ENCODE measurements at places on chromosomes 3 and 15.

DNA sequence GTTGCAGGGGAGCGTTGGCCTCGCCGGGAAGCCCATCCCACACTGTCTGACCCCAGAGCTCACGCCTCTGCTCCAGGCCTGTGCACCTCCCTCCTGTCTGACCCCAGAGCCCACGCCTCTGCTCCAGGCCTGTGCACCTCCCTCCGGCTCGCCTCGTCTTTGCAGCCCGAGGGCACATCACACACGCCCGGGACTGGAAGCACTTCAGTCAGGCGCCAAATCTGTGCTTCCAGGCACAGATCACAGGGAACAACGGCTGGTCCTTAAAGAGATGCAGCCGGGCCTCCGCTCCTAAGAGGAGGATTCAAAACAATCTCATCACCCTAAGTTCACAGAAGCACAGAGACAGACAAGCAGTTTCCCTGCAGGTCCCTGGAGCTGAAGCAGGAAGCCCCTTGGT, 103.0 kb upstream of the RPL32 start:
- DNase-seq, result no peak

GRCh38 chr15:99504823-99505551, 60.8 kb upstream of the MEF2A start:
- DNase-seq, result no peak

GRCh38 chr3:53240989-53241972, 14.5 kb downstream of the TKT start:
- peak; percentile 50 for DNase-seq

DNA sequence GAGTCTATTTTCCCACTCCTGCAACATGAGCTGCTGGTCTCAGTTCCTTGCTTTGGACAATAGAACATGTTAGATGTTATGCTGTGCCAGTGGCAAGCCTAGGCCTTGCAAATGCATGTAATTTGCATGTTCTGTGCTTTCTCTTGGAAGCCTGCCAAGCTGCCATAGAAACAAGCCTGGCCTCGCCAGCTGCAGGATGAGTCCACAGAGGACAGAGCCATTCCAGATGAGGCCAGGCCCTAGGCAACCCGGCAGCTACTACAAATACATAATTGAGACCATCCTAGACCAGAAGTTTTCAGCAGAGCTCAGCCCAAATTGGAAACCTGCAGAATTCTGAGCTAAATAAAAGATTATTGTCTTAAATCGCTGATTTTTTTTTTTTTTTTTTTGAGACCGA, 39.6 kb downstream of the TRIM69 start:
- DNase-seq, result peak; percentile 56

DNA sequence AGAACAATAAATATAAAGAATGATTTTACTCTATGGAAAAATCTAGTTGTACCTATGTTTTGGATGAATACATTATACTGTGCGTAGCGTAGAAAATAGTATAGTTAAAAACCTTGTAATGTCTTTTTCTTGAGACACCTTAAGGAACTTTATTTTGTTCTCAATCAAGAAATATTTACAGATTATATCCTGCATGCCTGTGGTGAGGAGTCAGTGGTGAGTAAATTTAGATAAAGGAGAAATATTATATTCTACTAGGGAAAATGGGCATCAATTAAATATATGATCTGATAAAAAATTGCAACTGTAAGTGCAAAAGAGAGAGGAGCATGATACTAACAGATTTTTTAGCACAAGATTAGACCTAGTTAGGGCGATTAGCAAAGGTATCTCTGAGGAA, 157.7 kb downstream of the RBMS3 start:
- no peak for DNase-seq

GRCh38 chr3:14533457-14533958, 6.6 kb downstream of the GRIP2 start:
- no peak for DNase-seq

DNA sequence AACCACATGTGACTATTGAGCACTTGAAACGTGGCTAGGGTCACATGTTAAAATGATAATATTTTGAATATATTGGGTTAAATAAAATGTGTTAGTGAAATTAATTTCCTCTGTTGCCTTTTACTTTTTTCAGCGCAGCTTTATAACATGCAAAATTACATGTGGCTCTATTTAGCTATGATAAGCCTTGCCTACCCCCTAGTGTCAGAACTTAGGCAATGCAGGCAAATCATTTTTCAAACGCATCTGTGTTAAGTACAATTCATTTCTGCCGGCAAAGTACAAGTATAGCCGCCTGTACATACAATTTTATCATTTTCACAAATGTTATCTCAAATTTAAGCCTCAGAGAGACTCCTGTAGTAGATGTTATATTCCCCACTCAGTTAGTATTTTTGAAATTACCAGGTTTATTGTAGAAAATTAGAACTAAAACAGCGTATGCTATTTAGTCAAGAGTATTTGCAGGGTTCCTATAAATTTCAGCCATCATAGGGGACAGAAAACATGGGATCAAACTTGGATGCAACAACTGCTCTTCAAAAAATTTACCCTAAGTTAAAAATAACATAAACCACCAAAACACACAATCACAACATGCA, 56.1 kb downstream of the TAFA4 start:
- peak; percentile 45 for DNase-seq
